ENCODE measurements at places on chromosomes 7 and 10. TPM values are rescaled to one million over a fixed set of nuclear protein-coding genes. Genes with fewer than 3 reads are reported as not detected.

The C10orf62 gene
- total RNA-seq = not detected

The OR6B1 gene
- total RNA-seq = not detected

The COL17A1 gene
- not detected for total RNA-seq

The RASA4 gene
- total RNA-seq = 58.5 TPM

The AHR gene
- 208 TPM for total RNA-seq

The FBXL13 gene
- total RNA-seq = 1.4 TPM

The MUC3A gene
- not detected for total RNA-seq

The OGDHL gene
- not detected for total RNA-seq

The PCLO gene
- not detected for total RNA-seq
